EH (cell line): ENCODE measurements at places on chromosomes 2 and 18.

DNA sequence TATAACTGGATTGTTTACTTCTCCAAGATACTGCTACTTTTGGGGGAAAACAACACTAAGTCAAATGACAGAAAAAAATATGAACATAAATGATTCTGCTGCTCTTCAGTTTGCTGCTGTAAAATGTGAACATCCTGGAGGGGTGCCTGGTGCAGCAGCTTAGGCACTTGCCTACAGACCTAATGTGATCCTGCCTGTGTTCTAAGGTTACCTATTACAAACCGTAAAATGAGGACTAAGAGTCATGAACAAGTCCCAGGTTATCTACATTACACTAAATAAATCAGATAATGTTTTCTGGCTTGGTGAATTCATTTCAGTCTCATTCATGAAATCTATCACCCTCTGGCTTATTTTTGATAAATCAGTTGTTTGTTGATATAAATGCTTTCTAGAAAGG lies 38.4 kb upstream of the ERCC3 start:
- DNase-seq, result no peak

DNA sequence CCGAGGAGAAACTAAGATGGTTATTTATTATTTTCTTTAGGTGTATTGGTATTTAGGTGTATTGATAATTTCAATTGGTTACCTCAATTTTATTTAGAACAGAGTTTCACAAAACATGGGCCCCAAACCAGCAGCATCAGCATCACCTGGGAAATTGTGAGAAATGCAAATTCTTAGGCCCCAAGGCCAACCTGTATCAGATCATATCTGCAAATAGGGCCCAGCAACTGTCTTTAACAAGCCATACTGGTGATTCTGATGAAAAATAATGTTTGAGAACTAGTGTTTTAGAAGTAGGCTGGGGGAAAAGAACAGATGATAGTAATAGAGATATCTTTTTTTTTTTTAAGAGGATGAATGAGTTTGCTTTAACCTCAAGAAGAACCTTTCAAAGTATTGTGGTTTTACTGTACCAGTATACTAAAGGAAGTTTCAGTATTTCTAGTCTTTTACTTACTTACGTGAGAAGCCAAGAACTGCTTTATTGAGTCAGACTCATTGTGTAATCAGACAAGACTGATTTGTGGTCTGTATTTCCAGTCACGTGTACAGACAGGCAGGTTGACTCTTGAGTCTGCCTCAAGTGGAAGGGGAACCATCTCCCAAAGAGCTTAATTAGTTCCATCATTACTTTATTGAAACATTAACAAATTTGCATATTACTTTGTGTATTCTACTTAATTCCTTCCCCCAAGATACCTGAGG lies 60.4 kb upstream of the GAREM1 start:
- no peak for DNase-seq

GRCh38 chr2:195029804-195030654 lies 627.0 kb upstream of the SLC39A10 start:
- DNase-seq, result no peak

GRCh38 chr2:225640550-225640949 lies 241.0 kb downstream of the NYAP2 start:
- DNase-seq, result no peak

- no peak for DNase-seq
These were observed 188.7 kb upstream of the SALL3 start for GRCh38 chr18:78790960-78791359.

- DNase-seq, result peak; percentile 44
These were observed 58.2 kb downstream of the BCL2L11 start for GRCh38 chr2:111178730-111179405.

GRCh38 chr2:217297096-217297495 lies 437.2 kb upstream of the TNP1 start:
- no peak for DNase-seq

DNA sequence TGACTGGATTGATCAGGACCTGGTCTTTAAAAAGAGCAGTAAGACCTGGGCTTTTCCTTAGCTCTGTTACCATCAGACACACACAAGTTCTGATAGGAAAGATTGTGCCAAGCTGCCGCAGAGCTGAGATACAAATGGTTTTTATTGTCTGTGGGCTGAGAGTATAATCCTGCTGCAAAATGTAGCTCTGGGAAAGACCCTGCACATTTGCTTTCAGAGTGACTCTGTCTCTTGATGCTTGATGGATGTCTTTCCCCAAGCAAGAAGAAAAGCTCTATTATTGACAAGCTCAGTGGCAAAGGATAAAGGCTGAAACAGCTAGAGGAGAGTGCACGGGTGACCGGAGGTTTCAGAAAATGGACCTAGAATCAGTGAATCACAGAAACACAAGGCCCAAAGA lies 95.3 kb upstream of the PARD3B start:
- DNase-seq, result no peak

- no peak for DNase-seq
These were observed 695.7 kb upstream of the POU3F3 start for GRCh38 chr2:104158191-104158590.

DNA sequence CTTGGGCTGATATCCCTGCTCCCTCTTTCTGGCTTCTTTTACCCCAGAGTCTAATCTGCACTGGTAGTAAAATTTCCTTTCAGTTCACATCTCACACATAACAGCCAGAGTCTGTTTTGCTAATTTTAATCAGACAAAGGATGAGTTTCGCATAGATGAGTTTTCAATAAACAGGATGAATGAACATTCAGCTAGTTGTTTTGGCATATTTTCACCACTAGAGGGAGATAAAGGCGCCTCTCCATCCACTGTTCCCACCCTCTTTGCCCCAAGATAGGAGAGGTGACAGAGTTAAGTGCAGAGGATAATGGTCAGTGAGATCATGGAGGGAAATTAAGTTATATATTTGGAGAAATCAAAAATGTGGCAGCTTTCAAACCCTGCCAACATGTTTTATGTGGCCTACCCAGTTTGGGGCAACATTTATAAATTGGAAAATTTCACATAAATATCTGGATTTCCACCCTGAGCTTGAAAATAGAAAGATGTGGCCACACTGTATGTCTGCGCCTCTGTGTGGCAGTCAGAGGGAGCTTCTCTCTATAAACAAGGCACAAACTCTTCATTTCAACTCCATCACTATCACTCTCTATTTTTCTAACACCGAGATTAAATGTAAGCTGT lies 48.5 kb upstream of the DTNA start:
- peak; percentile 64 for DNase-seq

GRCh38 chr2:55949613-55950012 lies 26.0 kb upstream of the EFEMP1 start:
- DNase-seq, result no peak

GRCh38 chr18:14927701-14928100 lies 179.7 kb downstream of the ANKRD30B start:
- DNase-seq, result no peak

- DNase-seq, result peak; percentile 33
These were observed 11.9 kb downstream of the GAL3ST2 start for GRCh38 chr2:241788572-241788971.

DNA sequence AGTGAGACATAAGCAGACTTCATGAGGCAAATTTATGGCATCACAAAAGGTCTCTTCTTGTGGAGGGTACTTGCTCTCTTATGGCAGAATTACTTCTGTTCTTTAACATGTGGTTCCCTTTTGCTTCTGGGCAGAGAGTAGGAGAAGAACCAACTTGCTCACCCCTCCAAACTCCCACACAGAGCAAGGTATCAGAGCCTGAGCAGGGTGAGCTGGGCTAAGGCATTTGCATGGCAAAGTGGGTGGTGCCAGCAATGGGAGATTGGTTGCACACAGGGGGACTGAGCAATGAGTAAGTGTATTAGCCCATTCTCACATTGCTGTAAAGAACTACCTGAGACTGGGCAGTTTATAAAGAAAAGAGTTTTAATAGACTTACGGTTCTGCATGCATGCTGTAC lies 64.2 kb upstream of the ITGB6 start:
- no peak for DNase-seq

GRCh38 chr2:20532634-20533437 lies 86.0 kb downstream of the RHOB start:
- DNase-seq, result peak; percentile 30

DNA sequence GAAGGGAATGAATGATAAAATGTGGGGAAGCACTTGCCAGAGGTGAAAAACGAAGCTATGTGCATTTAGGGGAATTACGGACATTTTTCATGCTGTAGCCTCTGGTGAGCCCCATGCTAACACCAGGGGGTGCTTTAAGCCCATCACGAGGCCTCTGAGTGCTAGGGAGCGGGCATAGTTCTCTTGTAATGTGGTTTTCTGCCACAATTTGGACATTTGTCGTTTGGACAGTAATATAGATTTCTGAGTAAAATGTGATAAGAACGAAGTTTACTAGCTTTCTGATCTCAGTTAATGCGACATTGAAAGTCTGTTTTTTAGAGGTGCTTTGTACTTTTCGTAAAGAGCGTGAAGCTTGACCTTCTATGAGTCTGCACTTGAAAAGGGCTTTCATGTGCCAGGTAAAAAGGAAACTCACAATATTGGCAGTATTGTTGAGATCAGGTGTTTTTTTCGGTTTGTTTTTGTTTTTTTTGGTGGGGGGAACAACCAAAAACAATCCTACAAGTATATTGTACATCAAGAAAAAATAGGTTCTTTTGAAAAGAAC lies 50.6 kb downstream of the TRAF3IP1 start:
- peak; percentile 79 for DNase-seq

GRCh38 chr2:42195559-42195958 lies 26.4 kb downstream of the EML4 start:
- DNase-seq, result peak; percentile 68

DNA sequence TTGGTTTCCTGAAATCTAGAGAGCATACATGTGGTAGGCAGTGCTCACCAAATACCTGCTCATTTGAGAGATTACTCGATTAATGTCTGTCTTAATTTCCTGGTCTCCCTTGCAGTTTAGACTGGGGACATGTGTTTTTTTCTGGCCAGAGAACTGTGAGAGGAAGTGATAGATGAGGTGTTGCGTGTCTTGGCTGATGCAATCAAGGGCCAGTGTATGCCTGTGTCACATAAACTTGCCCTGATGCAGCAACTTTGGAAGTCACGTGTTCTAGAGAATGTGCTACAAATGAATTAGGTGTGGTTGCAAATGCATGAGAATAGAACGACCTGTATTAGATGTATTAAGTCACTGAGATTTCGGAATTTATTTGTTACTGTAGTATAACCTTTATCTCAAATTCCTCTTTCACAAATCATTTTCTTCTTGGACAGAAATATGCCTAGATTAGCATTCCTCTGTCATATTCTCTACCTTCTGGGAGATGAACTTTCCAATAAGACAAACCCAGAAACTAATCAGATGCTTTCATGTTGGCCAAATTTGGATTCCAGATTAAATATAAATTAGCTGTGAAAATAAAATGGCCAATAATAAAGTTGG lies 9.9 kb upstream of the IL1A start:
- DNase-seq, result peak; percentile 91

GRCh38 chr2:25021791-25022362 lies 20.0 kb upstream of the EFR3B start:
- DNase-seq, result no peak

- no peak for DNase-seq
These were observed 41.4 kb downstream of the FAM178B start for GRCh38 chr2:96945014-96945413.

- DNase-seq, result no peak
These were observed 51.1 kb upstream of the LGALSL start for GRCh38 chr2:64402876-64403275.

- DNase-seq, result no peak
These were observed 5.6 kb downstream of the DNAJB2 start for GRCh38 chr2:219284501-219285372.

DNA sequence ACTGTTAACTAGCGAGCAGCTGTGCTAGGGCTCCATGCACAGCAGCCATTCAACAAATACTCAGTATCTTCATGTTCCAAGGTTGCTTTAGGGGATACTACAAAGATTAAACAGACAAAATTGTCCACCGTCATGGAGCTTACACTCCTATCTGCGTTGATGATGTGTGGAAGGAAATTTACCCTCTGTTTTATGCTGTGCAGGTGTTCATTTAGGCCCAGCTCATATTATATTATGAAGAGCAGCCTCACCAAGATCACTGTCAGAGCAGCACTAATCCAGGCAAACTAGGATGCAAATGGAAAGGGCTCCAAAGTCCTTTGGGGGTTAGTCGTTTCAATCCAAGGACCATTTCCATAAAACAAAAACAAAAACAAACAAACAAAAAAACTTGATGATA lies 13.4 kb upstream of the WIPF1 start:
- no peak for DNase-seq

- DNase-seq, result peak; percentile 39
These were observed 24.5 kb downstream of the CRACDL start for GRCh38 chr2:98911376-98912154.

DNA sequence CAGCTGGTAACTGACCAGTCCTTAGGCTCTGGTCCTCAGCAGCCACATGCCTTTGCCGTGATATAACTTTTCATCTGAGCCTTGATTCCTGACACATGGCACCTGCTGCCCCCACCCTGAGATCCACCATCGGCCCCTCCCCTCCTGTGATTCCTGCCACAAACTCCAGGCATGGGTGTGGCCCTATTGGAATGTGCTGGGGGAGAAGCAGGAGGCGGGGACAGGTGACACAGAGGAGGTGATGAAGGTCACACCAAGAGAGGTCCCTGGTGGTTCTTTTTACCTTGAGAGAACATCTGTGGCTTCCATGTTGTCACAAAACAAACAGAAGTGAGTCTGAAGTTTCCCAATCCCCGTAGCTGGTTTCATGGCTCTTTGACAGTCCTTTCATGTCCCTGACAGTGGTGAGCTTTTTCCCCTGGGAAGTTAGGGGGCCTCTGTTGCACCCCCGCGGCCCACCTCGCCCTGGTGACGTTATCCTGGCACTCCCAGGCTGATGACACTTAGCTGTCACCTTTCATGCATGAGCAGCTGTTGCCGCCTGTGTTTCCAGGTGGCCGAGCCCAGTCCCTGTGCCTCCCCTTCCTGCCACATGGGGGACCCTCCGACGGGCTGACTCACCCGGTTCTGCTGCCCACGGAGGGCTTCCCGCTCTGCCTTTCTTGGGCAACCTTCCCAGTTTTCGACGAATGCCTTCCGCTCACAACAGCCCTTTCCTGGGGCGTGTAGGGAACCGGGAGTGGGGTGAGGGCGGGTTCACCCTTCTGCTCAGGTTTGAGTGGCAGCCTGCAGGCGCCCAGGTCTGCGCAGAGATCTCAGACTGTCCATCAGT lies 66.3 kb upstream of the GLI2 start:
- DNase-seq, result no peak

DNA sequence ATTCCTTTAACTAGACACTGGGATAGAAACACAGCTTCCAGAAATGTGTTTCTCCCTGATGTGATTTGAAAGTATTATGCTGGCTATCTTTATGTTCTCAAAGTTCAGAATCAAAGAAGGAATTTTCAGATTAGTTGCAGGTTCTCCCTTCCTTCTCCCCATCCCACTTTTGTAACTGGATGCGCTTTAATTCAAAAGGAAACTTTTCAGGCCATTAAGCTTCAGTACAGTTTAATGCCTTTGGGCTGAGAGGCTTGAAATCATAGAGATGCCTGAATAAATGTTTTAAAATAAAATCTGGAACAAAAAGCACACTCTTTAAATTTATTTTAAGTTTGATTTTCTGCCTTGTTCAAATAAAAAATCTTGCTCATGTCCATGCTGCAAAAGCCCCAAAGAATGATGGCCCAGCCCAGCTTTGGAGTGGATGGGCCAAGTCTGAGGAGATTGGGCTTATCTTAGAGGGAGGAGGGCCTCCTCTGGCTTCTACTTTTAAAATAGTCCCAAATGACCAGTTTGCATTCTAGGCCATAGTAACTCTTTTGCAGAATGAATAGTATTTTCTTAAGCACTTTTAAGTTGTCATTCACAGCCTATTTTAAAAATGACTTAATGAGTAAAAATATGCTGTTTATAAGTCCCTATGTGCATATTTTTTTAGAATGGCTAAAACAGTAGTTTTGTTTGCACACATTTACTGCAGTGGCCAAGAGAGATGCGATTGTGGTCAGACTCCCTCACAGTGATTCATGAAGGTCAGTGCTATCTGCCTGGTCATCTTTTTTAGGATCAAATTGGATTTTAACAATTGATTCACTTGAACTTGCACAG lies 129.2 kb downstream of the MTX2 start:
- peak; percentile 81 for DNase-seq
